ENCODE measurements at places on chromosomes 6 and 20.

DNA sequence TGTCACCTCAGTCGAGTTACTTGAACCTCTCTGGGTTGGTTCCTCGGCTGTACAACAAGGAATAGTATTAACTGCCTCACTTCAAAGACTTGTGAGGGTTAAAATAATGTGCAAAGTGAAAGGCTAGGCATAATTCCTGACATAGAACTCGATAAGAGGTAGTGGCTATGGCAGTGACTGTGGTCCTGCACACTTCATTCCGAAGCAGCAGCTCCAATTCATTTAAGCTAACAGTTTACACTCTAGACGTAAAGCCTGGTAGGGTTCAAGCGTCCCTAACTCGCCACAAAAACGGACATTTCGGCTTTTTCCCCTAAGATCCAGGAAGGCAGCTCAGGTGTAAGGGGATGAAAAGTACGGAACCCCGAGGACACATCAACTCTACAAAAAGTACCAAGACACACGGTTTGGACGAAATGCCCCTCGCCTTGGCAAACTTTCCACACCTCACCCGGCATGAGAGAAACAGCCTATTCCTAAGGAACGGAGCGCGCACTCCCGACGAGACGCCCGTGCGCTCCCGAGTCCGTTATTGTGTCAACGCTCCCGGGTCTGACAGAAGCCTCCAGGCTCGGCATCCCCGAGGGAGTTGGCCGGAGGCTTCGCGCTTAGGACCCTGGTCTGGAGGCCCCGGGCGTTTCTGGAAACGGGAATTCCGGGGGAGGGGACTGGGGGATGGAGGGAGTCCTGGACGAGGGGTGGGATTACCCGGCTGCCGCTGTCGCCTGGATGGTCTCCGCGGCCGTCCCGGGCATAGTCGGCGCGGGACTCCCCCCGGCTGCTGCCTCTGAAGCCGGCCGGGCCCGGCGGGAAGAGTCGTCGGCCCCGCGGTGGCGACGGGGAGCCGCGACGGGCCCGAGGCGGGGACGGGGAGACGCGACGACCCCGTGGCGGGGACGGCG lies 937 bp downstream of the ZNF318 start:
- peak; percentile 53 for DNase-seq

DNA sequence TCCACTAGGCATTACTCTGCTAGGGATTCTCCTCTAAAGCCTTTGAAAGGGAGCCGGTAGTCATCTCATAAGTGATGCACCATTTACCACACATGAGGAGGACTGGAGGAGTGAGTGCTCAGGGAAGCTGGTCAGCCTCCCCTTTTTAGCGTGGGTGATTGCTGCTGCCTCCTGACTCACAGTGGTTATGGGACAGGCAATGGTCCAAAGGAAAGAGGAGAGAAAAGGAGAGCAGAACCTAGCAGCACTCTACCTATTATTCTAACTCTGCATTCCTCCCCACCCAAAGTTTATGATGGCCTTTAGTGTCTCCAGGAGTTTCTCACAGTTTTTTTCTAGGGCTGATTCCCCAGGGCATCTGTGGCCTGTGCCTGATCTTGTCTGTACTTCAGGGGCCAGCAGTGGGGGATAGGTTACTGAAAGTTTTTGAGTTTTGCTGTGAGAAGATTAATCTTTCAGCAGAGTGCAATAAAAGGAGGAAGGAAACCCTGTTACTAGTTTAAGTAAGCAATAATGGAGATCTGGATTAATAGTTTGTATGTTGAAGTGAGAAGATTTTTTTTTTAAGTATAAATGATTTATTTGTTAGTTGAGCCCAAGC lies 36.4 kb upstream of the GCLC start:
- DNase-seq, result peak; percentile 55

GRCh38 chr6:159943101-159943632 lies 25.7 kb upstream of the IGF2R start:
- DNase-seq, result peak; percentile 86

GRCh38 chr20:2610941-2611720 lies 41.3 kb upstream of the NOP56 start:
- DNase-seq, result no peak

DNA sequence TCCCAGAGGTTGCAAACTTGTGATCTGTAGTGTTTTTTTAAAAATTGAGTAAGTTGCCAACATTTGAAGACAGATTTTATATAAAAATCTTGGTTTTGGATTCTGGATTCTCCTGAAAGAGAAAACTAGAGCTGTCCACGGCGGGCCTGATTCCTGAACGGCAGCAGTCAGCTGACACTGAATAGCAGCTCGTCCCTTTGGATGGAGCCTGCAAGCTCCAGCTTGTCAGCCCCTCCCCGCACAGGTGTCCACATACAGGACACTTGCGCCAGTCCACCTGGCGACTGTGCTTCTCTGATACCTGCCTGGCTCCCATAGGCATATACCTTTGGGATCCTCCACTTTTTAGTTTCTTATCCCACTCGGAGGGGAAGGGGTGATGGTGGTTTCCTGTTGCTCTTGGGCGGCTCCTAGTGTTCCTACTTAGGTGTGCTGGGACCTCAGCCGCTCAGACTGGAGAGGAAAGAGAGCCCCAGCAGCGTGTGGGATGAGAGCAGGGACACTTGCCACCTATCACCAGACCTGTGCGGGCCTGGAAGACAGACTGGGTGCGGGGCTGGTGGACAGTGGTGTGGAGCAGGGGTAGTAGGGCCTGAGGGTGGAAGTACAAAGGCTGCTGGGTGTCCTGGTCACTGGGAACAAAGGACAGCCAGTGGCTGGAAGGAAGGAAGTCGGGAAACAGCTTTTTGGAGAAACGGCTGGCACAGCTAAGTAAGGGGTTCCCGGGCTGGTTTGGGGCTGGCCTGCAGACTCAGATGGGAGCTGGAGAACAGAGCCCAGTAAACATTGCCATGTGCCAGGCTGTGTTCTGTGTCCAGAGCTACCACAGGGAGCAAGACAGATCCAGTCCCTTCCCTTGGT lies 18.3 kb downstream of the GHRH start:
- no peak for DNase-seq

DNA sequence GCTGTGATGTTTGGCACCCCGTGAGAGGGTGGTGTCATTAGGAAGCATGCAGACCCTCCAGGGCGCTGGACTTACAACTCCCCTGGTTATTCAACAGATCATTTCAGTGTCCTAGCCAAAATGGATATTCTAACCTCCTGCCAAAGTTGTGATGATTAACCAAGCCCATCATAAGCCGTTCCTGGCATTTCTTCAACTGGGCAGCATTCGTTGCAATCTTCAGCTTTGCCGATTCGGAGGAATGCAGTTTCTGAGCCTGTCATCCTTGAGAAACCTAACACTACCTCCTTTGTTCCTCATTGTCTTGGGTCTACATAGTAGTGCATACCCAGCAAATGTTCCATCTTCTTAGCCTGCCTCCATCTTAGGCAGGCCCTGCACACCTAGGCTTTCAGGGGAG lies 79.2 kb upstream of the MAP3K4 start:
- DNase-seq, result no peak

DNA sequence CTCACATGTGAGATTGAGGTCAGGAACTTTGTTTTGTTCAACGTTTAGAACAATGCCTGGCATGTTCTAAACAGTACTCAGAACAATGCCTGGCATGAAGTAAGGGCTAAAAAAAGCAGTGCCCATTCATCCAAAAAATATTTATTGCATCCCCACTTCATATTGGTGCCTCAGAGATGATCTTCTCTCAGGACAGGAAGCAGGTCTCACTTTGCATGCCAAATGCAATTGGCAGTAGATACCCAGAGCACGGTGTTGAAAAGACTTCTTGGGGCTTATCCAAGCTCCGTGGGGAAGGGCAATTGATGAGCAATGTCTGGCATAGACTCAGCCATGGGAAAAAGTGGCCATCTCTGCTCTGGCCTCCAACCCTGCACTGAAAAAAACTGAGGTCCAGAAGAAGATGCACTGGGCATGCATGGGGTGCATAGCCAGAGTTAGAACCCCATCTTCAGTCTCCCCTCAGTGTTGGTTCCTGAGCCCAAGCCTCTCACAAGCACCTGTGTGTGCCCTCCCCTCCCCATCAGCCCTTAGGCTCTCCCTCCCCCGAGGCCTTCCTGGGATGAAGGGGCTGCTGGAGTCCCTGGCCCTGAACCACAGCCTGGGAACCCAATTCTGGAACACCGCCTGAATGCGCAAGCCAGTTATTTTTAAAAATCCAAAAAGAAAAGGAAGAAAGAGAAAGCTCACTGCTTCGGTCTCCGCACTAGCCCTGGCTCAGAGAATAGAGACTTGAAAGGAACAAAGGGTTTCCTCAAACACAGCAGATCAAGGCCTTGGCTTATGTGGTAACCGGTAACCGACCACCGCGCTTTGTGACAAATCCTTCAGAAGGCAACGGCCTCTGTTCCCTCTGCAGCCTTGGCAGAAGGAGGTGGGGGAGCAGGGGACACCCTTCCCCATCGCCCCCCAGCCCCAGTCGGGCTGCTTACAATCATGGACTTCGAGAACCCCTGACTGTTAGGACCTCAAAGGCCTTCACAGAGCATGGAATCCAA lies 78.5 kb upstream of the SIRPA start:
- DNase-seq, result peak; percentile 86

GRCh38 chr20:62066339-62066982 lies 780 bp upstream of the TAF4 start:
- DNase-seq, result peak; percentile 40

DNA sequence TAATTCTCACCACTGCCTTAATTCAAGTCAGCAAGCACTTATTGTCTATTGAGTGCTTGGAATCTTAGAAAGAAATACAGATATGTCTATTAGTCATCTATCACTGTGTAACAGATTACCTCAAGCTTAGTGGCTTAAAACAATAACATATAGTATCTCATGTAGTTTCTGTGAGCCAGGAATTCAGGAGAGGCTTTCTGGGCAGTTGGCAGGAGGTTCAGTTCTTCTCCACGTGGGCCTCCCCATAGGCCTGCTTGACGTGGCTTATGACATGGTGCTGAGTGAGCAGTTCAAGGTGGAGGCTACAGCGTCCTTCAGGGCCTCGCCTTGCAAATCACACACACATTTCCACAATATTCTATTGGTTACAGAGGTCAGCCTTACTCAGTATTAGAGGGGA lies 69.7 kb downstream of the DTD1 start:
- DNase-seq, result peak; percentile 73

Data from cardiac fibroblast (primary cell).